ENCODE measurements at places on chromosomes 5 and 9.

GRCh38 chr9:72633966-72634365, 112.6 kb downstream of the TMC1 start:
- H3K27ac ChIP-seq, result no peak overlapping the region
- H3K4me1 ChIP-seq, result peaks cover 15% of the 10 kb centered on the region
- DNase-seq, result peak; percentile 16

GRCh38 chr9:113158446-113158845, 7.6 kb downstream of the SLC31A2 start:
- no peak for DNase-seq
- no peaks in the 10 kb centered on the region for H3K27me3 ChIP-seq
- no peak overlapping the region for H3K4me3 ChIP-seq
- peaks cover 22% of the 10 kb centered on the region for H3K4me1 ChIP-seq
- no peak overlapping the region for H3K27ac ChIP-seq
- peaks cover 2% of the 10 kb centered on the region for H3K36me3 ChIP-seq

- H3K4me3 ChIP-seq, result no peak overlapping the region
- peaks cover 43% of the 10 kb centered on the region for H3K4me1 ChIP-seq
- no peak for DNase-seq
- H3K36me3 ChIP-seq, result no peaks in the 10 kb centered on the region
Measured at GRCh38 chr9:123251741-123252140, 16.6 kb downstream of the STRBP start.

DNA sequence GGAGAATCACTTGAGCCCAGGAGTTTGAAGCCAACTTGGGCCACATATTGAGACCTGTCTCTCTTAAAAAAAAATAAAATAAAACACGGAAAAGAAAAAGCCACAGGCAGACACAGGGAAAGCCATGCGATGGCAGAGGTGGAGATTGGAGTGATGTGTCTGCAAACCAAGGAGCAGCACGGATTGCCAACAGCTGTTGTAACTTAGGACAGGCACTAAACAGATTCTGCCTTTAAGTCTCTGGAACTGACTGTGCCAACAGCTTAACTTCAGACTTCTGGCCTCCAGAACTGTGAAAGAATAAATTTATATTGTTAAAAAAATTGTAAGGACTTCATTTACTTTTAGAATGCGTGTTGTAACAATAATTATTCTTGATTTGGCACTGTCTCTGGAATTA, 318.5 kb upstream of the CHD1 start:
- no peaks in the 10 kb centered on the region for H3K27me3 ChIP-seq
- H3K27ac ChIP-seq, result no peak overlapping the region
- no peaks in the 10 kb centered on the region for H3K36me3 ChIP-seq
- DNase-seq, result no peak

GRCh38 chr5:133396187-133396741, 216.1 kb downstream of the FSTL4 start:
- peaks cover 4% of the 10 kb centered on the region for H3K36me3 ChIP-seq
- no peak overlapping the region for H3K4me3 ChIP-seq
- H3K27ac ChIP-seq, result no peak overlapping the region
- H3K4me1 ChIP-seq, result peaks cover 48% of the 10 kb centered on the region
- no peak for DNase-seq
